ENCODE measurements at places on chromosomes 6 and 20.

- peak; percentile 13 for DNase-seq
Observed at GRCh38 chr6:24448828-24449525, 40.4 kb downstream of the GPLD1 start.

DNA sequence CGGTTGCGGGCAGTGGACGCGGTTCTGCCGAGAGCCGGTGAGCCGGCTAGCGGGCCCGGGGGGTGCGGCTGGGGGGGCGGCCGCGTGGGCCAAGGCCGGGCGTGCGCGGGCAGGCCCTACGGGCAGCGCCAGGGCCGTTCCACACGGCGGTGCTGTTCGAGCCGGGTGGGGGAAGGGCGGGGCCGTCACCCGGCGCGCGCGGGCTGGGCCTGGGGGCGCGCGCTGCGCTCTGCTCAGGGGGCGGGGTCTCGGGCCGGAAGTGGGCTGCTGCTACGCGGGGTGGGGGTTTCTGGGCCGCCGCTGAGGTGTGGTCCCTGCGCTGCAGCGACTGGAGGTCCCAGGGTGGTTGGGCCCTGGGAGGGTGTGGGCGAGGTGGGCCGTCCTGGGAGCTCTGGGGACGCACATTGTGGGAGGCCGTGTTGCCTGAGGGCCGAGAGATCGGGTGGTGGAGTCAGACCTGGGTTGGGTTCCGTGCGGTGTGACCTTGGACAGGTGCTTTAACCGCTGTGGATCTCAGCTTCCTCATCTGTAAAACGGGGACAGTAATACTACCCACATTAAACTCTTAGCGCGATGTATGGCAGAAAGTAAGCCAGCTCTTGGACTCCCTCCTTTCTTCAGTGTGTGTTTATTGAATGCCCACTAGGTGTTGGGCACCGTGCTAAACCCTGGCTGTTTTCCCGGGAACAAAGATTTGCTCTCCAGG is 391 bp downstream of the MAPRE1 start:
- peak; percentile 91 for DNase-seq

GRCh38 chr6:143555071-143555492 is 43.6 kb upstream of the FUCA2 start:
- DNase-seq, result no peak

DNA sequence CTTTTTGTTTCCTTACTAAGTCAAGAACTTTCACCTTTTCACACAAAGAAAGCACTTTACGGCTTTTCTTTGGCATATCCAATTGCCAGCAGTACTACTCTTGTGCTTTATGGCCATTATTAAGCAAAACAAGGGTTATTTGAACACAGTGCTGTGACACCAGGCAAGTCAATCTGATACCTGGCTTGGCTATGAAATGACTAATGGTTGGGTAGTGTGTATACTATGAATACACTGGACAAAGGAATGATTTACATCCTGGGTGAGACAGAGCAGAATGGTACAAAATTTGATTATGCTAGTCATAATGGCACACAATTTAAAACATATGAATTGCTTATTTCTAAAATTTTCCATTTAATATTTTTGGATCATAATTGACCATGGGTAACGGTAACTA is 22.1 kb upstream of the ADGRF1 start:
- no peak for DNase-seq

- DNase-seq, result no peak
Observed at GRCh38 chr6:112257178-112257855, 3.0 kb upstream of the LAMA4 start.

- DNase-seq, result no peak
Observed at GRCh38 chr20:45835329-45835765, 1.7 kb downstream of the SNX21 start.

GRCh38 chr20:51608061-51608460 is 65.5 kb upstream of the NFATC2 start:
- DNase-seq, result no peak

- no peak for DNase-seq
Observed at GRCh38 chr6:85300581-85300980, 149.3 kb upstream of the NT5E start.

GRCh38 chr6:51474022-51474975 is 613.1 kb downstream of the PKHD1 start:
- peak; percentile 58 for DNase-seq

- DNase-seq, result no peak
Observed at GRCh38 chr20:62344782-62345181, 22.3 kb downstream of the LAMA5 start.

GRCh38 chr6:169912266-169913095 is 161.1 kb downstream of the ERMARD start:
- no peak for DNase-seq

DNA sequence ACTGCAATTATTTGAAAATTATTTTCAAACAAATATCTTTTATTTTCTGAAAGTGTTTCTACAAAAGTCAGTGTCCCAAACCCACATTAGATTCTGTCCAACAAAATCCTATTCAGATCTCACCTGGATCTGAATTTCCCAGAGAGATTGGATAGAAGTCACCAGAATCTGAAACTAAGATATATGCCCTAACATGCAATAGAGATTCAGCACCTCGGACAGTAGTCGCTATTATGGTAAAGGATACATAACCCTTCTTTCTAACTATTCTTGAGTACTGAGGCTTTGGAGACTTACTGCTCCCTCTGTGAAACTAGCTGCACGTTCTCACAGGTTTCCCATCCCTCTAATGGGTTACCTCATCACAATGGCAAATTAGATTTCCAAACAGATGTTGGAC is 151.4 kb downstream of the ID4 start:
- DNase-seq, result peak; percentile 56

- no peak for DNase-seq
Observed at GRCh38 chr6:43246301-43247113, 3.2 kb downstream of the TTBK1 start.

DNA sequence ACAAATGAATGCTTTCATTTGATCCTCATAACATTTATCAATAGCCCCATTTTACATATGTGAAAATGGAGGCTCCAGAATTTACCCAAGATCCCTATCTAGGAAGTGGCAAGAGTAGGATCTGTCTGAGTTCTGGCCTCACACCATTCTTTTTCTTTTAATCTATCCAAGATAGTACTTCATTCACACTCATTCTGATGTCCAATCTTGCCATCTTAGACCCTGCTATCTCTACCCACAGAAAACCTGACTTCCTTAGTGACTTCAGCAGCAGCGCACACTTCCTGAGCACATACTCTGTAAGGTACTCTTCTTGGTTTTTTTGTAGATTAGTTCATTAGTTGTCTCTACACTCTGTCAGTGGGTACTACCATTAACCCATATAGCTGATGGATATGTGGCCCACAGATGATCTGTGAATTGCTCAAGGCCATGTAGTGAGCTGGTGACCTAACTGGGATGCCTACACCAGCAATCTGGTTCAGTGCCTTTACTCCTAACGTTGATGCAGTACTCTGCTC is 36.3 kb downstream of the COX4I2 start:
- DNase-seq, result no peak

- DNase-seq, result no peak
Observed at GRCh38 chr6:165562421-165563090, 100.5 kb downstream of the PDE10A start.

GRCh38 chr6:82006027-82006738 is 241.4 kb downstream of the IBTK start:
- no peak for DNase-seq

DNA sequence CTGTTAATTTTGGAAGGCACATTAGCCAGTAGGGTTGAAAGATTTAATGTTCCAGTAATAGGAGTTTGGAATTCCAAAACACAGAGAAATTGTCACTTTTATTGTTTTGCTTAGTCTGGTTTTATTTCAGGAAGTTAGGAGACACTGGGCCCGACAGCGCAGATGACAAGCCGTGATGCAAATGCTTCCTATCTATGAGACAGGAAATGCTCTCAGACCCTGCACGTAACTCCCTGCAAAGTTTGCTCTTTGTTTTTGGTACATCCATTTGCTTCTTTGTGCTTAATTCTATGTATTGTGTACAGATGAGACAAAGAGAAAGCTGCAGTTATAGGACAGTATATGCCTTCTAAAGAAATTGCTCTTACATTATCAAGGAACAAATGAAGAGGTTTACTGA is 201.6 kb upstream of the SGK1 start:
- peak; percentile 26 for DNase-seq

DNA sequence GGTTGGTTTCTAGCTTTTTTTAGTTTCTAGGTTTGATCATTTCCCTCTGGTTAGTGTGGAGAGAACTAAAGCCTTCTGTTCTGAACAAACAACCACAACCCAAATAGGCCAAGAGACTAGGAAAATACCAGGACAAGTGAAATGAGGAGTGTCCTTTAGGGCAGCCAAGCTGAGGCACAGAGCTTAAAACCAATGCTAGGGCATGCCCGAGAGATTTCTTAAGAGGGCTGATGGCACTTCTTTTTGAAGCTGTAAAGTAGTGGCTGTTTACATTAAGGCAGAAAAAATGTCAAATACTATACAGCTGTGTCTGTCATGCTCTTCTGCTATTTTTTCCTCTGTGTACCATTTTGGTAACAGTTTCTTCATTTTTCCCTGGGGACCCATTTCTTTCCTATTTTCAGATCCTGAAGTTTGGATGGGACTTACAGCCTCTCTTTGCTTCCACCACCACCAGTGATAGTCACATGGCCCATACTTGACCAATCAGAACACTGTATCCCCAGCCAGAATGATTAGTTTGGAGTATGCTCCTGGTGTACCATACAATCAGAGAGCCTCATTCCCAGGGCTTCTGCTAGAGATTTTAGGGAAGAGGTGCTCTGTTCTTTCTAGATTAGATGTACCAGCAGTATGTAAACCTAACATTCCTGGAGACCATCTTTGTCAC is 154.4 kb downstream of the BMP2 start:
- no peak for DNase-seq

DNA sequence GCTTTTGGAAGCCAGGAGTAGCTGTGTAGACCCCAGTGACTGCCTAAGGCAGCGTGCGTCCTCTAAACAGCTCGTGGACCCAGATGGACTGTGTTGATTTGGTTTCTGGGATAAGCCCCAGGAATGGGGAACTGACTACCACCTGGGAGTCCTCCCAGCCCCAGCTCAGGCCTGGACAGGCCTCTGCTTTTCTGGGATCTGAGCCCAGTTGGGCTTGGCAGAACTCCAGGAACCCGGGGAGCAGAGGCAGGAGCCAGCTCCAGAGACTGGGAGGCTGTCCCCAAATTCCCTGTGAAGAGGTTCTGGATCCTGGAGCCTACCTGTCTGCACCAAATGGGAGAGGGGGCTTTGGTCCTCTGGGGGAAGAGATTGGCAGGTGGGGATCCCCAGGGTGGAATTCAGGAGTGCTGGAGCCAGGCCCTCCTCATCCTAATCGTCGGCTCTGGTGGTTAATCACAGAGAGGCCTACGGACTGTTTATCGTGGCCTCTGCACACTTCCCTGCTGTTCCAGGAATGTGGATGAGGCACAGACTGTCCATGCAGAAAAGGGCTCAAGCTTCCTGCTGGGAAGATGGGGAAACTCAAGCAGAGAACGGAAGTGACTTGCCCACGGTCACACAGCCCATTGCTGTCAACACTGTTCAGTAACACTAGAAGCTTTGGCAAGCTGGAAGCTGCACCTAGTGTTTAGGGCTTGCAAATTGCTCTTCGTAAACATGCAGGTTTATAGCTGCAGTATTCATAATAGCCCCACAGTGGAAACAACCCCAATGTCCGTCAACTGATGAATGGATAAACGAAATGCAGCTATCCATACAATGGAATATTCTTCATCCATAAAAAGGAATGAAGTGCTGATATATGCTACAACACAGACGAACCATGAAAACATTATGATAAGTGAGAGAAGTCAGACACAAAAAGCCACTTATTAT is 100.6 kb downstream of the KCNB1 start:
- DNase-seq, result peak; percentile 88

DNA sequence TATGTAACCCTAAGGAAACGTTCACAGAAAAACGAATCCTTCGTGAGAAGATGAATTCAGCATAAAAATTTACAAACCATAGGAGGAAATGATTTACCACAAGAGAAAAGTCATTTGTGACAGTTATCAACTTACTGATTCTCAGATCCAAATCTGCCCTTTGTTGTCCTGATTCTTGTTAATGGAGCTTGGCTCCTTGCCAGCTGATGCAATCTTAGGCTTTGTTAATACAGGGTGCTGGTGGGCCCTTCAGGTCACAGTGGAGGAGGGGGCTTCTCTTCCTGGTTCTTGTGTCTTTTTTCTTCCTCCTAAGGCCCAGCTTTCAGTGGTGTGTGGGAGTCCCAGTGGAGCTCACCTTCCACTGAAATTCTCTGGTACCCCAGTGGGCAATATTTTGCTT is 108.4 kb upstream of the MAP3K7 start:
- DNase-seq, result no peak

GRCh38 chr6:128491610-128492206 is 28.7 kb downstream of the PTPRK start:
- peak; percentile 65 for DNase-seq

DNA sequence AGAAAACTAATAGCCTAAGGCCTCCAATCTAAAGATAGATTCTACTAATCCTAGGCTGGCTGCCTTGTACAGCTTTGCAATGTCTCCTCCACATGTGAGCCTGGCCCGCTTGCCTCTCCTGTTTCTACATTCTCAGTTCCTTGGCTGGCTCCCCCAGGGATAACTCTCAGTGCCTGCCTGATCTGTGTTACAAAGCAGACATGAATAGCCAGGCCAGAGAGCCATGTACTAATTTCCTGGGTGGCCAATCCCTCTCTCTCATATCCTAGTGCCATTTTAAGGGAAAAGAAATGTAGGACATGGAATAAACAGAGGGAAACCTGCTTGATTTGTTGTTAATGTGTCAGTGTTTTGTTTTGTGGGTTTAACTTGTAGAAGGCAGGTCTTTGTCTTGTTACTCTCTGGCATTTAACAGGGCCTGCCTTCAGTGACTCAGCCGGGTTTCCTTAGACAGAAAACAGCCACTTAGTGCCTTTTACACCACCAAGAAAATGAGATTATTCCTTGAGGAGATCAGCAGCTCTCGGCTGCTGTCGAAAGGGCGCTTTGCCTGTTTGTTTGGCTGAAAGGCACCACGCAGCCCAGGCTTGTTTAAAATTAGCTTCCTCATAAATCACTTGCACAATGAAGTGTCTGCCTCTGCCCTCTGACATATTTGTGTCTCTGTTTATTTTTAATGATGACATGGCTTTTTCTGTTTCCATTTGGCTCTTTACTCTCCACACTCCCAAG is 702.7 kb downstream of the MAFB start:
- DNase-seq, result peak; percentile 85

DNA sequence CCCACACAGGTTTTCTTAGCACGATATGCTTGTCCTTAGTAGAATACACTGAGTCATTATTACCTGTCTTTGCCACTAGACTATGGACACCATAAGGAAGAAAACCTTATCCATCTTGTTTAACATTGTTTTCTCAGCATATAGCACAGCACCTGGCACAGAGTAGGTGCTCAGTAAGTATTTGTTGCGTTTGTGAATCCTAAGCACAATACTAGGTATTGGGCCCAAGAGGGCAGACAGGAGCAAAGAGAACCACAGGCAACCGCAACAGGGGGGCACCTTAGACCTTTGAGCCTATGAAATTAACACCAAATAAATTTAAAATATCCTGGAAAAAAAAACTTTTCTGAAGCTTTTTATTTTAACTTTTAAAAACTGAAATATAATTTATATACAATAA is 3.7 kb upstream of the NCOA6 start:
- DNase-seq, result no peak

Measured in tongue (tissue), 3 donors.